ENCODE measurements at places on chromosomes 7 and 10.

- DNase-seq, result no peak
Observed at GRCh38 chr10:34979938-34980337, 110.2 kb downstream of the CUL2 start.

DNA sequence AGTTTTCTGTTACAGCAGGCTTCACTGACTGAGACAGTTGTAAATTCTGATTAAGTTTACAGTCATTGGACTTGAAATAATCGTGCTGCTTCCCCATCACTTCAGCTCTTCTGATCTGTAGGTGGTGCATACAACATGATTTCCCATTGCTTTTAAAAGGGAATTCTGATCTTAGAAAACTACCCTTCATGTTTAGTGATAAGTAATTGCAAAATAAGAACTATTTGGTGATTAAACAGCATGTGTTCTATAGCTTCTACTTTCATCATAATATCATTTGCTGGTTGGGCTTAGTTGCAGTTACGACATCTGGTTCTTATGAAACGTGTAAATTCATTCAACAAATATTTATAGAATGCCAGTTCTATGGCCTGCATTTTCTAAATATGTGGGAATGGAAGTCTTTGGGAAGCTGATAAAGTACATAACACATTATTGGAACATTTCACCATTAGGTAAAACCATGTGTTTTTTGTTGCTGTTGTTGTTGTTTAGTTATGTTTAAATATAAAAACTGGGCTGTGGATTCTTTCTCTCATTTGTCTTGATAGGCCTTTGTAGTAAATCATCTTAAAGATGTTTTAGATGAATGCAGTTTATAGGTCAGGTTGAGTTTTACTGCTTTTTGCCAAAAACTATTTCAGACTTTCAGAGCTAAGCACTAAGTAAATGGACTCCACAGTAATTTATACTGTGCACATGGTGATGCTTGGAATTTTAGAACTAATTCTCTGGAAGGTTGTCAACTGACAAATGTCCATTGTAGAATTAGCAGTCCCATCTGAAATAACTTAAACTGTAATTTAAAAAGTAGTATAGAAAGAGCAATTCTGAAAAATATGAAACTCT, 13.1 kb downstream of the GNAI1 start:
- no peak for DNase-seq

GRCh38 chr7:129514683-129515082, 12.4 kb downstream of the SMKR1 start:
- DNase-seq, result no peak

- DNase-seq, result no peak
Observed at GRCh38 chr10:121062115-121062514, 211.0 kb downstream of the WDR11 start.

DNA sequence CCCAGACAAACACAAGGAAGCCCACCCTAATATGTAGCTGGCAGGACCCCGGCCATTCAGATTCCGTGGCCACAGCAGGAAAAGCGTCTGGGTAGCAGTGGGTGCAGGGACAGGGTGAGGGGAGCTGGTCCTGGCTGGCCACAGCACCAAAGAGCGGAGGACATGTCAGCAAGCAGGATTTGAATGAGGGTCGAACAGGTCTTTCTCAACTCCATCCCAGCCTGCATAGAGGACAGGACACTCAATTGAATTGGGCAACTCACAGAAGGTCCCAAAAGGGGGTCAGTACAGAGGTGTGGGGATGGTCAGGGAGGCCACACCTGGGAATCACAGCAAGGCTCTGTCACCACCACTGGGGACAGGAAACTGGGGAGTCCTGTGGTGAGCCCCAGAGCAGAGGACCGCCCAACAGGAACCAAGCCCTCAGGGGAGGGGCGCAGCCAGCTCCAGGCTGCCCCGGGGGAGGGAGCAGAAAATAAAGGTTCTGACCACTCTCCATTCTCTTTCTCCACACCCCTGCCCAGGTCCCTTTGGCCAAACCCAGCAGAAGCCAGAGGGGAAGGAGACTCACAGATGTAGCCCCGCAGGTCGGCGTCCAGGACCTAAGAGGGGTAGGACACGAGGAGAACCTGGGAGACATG, 108.7 kb upstream of the PPP2R2D start:
- no peak for DNase-seq

DNA sequence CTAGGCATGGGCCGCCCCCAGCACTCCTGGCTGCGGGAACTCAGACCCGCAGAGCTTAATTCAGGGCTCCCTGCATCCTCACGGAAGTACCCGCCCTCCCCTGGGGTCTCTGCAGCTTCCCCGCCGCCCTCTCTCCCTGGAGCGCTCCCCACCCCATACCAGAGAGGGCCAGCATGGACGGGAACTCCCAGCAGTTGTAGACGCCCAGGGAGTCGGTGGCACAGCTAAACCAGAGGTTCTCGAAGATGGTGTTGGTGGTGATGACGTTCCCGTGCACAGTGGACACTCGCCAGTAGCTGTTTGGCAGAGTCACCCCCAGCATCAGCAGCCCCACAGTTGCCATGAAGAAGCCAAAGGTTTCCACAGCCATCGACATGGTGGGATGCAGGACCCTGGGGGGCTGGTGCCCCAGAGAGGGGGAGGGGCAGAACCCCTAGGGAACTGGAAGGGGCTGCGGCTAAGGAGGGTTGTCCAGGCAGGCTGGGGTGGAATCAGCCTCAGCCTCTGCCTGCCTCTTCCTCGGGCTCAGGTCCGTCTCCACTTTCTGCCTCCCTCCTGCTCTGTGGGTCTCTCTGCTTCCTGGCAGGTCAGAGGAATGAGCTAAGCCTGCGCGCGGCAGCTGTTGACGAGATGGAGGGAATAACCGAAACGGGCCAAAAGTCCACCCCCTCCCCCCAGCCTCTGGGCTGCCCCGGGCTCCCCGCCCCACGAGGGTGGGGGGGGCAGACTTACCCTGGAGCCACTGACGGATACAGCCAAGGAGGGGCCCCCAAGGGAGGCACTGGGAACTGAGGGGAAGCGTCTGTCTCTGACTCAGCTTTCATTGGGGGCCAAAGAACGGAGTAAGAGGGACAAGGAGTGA, at the start of gene CLDN15:
CLDN15 (minus strand) TSS at position 597 of the 862 bp plus-strand sequence; CDS start at position 376, 221 bp downstream.
- no peak for DNase-seq

- DNase-seq, result no peak
Observed at GRCh38 chr7:152574892-152575548, 100.9 kb downstream of the XRCC2 start.

GRCh38 chr10:17703706-17704105, 48.3 kb upstream of the TMEM236 start:
- DNase-seq, result no peak

GRCh38 chr7:155373359-155374273, 75.9 kb downstream of the INSIG1 start:
- DNase-seq, result no peak

DNA sequence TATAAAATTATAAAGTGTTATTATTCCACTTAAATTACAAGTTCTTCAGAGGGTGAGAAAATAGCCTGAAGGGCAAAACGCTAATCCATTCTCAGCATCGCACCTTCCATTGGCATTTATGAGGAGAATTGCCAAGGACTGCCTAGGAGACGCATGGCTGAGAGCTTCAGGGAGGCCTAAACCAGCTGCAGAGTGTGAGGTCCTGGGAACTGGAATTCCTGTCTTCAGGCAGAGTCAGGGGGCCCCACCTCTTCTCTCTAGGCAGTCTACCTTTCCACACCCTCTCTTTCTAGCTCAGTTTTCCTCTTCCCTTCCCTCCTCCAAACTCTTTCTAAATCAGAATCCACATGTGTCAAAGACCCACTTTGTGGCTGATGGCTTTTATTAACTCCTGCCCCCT, 35.3 kb downstream of the LRRC72 start:
- no peak for DNase-seq

DNA sequence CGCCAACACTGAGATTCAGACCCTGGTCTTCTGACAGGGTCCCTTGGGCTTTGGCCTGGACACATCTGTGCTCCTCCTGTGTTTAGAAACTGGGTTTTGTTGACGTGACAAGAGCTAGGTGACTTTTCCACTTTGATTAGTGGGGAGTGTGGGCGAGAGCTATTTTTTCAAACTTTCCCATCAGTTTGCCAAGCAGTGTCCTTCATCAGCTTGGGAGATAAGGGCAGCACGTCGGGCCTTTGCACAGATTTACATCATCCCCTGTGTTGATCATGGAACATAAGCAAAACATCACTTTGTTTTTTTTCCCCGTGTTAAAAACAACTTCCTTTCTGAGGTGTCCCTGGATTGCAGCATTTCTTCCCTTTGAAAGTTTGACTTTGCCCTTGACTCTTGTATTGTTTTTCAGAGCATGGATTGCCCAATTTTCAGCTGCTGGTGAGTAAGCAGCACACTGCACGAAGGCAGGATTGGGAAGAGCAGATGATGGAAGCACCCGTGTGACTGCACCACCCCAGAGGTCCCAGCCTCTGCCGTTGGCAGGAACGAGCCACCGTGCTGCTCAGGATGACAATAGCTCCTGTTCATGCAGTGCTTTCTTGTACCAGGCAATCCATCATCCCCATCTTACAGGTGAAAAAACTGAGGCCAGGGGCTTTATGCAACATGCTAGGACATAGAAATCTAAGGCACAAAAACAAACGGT, 6.4 kb upstream of the IGFBP1 start:
- DNase-seq, result no peak

- no peak for DNase-seq
Observed at GRCh38 chr10:33337326-33337957, 3.0 kb upstream of the NRP1 start.

DNA sequence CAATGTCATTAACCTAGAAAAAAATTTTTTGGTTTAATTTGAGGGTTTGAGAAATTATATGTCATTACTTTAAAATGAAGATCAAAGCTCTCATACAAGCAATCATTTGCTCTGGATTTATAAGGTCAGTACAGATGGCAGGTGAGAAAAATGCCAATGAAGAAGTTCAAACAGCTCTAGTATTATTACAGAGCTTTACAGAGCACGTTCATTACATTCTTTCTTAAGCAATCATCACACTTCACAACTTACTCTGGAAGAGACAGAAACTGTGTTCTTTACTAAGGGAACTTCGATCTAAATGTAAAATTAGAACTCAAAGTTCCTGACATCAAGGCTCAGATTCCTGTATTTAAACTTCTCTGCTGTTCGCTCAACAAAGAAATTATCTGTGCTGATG, 153.4 kb downstream of the ATE1 start:
- peak; percentile 15 for DNase-seq

- no peak for DNase-seq
Observed at GRCh38 chr7:2301511-2301863, 12.8 kb downstream of the SNX8 start.

GRCh38 chr7:68401313-68401712, 1197.0 kb upstream of the AUTS2 start:
- no peak for DNase-seq

DNA sequence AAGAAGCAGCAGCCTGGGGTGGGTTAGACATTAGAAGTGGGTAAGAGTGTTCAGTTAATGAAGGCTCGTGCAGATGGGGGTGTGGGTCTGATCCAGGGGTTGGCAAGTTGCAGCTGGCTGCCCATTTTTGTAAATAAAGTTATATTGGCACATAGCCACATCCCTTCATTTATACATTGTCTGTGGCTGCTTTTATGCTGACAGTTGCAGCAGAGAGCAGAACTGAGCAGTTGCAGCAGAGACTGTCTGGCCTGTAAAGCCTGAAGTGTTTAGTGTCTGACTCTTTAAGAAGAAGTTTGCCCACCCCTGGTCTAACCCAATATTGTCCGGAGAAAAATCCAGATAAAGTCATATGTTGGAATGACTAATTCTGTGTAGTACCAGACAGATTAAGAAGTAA, 38.1 kb downstream of the GLRX3 start:
- DNase-seq, result no peak

DNA sequence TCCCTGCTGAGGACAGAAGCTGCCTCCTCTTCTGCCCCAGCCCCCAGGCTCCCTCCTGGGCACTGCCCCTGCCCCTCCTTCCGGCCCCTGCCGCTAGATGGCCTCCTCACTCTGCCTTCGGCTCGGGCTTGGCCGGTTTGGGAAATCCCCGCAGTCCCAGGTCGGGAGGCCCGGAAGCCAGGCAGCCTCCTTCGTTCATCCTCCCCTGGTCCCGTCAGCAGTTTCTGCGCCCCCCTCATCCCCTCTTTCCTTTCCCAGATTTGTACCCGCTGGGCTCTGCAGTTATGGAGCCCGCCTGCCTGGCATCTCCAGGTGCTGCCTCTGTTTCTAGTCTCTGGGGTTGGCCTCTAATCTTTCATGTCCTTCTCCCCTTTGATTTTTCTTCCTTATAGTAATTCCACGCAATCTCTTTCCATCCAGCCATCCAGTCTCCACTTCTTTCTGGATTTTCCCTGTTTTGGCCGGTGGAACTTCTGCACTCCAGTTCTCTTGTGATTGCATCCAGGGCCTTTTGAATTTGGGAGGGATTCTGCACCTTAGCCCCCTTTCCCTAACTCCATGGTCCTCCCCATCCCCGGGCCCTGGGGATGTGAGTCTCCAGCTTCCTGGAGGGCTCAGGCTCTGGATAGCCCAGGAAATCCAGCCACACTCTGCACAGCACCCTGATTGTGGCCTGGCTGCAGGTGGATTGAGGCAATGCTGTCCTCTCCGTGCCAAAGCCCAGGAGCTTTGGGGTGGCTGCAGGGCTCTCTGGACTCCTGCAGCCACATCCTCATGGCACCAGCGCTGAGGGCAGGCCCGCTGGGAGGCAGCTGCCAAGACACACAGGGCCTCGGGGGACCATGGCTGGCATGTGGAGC, 3.3 kb upstream of the SHH start:
- peak; percentile 25 for DNase-seq

DNA sequence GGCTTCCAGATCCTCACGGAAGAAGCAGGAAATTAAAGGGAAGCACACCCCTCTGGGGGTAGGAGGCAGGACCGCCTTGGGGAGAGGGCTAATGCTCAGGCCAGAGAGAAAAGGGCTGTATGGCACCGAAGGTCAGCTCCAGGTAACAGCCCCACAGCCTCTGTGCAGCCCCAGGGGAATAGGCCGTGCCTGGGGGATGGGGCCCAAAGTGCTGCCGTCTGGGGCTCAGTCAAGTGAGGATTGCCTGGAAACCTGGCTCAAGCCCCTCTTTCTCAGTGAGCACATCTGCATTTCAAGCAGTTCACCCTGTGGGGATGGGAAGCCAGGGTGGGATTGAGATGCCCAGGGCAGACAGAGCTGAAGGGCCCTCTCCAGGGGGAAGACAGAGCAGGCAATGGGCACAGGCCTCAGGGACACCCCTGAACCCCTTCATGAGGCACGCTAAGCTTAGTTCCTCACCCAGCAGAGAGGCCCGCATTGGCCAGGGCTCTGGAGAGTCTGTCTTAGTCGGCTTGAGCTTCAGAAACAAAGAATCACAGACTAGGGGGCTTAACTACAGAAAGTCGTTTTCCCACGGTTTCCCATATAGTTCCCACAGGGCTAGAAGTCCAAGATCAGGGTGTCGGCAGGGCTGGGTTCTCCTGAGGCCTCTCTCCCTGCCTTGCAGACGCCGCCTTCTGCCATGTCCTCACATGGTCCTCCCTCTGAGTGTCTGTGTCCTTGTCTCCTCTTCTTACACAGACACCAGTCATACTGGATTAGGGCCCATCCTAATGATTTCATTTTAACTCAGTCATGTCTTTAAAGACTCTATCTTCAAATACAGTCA, 118.2 kb downstream of the PTPN20 start:
- DNase-seq, result no peak

Data from AML-193 (cell line).